ENCODE measurements at places on chromosomes 2 and 18.

GRCh38 chr18:45291621-45292615, 323.4 kb upstream of the SLC14A2 start:
- DNase-seq = no peak

DNA sequence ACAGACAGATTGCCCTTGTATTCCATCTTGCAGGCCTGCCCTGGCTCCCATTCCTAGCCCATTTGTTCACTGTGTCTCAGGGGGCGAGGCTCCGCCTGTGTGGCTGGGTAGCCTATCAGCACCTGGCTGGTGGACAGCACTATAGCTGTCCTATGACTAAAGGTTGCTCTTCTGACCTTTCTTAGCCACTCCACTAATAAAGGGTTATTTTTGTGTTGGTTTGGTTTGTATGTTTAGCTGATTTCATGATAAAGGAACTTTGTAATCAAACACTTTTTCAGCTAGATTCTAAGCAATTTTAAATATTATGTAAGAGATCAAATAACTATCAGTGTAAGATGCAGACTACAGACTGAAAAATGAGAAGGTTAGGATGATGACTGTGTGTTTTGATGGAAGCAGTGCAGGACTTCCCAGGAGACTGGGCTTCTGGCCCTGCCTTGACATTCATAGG, 72.2 kb downstream of the CRIM1 start:
- no peak for DNase-seq

DNA sequence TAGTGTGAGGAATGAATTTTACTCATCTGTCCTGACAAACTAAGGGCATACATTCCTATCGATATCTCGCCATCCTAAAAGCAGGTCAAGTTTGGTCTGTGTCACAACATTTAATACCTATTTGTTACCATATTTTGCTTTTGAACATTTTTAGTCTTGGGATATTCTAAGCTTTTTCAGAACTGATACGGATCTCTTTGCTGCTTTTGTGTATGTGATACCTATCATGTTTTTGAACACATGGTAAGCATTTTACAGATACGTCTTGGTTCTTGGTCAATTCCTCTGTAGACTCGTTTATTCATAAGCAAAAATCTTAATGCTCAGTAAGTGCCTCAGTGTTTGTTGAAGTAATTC, 592 bp downstream of the ZNF397 start:
- DNase-seq = no peak

DNA sequence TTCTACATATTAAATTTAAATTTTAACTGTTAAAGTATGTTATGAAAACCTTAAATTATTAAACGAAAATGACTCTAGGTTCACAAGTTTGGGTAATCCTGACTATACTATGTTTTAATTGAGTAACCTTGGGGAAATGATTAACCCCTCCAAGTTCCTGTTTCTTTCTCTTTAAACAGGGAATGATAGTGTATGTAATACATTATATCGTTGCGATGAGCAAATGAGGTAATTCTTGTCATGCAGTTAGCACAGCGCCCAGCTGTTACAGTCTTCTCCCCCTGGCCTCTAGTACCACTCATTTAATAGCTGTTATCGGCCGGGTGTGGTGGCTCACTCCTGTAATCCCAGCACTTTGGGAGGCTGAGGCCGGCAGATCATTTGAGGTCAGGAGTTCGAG, 80.4 kb downstream of the MTA3 start:
- DNase-seq = no peak

GRCh38 chr18:76396792-76397191, 98.2 kb downstream of the ZNF516 start:
- no peak for DNase-seq

DNA sequence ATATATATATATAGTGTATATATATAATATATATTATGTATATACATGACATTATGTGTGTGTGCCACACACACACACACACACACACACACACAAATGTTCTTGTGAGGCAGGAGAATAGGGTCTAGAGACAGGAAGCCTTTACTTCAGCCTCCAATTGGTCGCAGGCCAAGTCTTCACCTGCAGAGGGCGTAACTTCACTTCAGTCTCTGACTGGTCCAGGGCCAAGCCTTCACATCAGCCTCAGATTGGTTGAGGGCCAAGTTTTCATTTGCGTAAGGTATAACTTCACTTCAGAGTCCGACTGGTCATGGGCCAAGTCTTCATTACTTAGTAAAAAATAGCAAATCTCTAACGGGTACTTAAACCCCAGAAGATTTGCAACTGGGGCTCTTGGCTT, 13.2 kb upstream of the SS18 start:
- no peak for DNase-seq

DNA sequence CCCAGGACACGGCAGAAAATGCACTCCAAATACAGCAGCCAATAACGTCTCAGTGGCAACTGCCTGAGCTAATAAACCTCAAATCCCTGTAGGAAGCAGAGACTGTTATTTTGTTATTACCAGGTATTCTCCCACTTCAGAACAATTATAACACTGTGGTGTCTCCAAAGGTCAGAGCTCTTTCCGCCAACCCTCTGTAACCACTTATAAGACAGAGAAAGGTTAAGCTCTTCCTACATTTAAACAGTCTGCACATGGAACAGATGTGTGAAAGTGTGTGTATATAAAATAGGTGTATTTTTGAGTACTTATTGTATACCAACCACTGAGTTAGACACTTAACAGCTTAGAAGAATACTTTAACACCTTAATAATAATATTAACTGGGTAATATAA, 64.1 kb downstream of the FBXO15 start:
- no peak for DNase-seq

GRCh38 chr2:227124811-227125210, 39.2 kb downstream of the COL4A4 start:
- DNase-seq = no peak
